ENCODE measurements at places on chromosomes 1 and 21. TPM values are rescaled to one million over a fixed set of nuclear protein-coding genes. Genes with fewer than 3 reads are reported as not detected.

The S100A8 gene
- total RNA-seq, result 95.5 TPM

The NBPF6 gene
- total RNA-seq, result not detected

The OLFML3 gene
- total RNA-seq, result 36.6 TPM

The GBP7 gene
- not detected for total RNA-seq

The FAM163A gene
- not detected for total RNA-seq

The FUCA1 gene
- 22.6 TPM for total RNA-seq

The KCNQ4 gene
- 0.71 TPM for total RNA-seq

DNA sequence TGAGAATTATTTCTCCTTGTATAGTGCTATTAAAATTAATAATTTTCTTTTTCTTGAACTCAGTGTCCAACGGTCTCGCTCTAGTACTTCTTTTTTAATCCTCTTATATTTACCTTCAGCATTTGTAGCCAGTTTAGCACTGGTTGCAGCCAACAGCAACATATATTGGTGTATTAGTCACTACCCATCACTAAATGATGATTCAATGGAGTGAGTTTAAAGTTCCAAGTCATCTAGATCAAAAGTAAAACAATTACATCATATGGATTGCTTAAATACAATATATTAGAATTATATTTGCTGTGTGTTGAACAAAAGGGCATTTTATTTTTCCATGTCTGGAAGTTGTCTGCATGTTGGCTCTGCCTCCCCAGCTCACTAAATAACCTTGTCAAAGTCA is 591.8 kb downstream of the ADGRL2 start:
- H3K27me3 ChIP-seq, result no peaks in the 10 kb centered on the region
- no peak for DNase-seq
- H3K4me3 ChIP-seq, result no peak overlapping the region
- no peaks in the 10 kb centered on the region for H3K36me3 ChIP-seq

GRCh38 chr21:26553898-26554297 is 19.2 kb downstream of the CYYR1 start:
- no peak for DNase-seq
- H3K27ac ChIP-seq, result no peak overlapping the region
- no peak overlapping the region for H3K4me3 ChIP-seq
- no peaks in the 10 kb centered on the region for H3K27me3 ChIP-seq
- H3K4me1 ChIP-seq, result no peaks in the 10 kb centered on the region

GRCh38 chr21:45220071-45220481 is 67.6 kb downstream of the POFUT2 start:
- no peak overlapping the region for H3K27ac ChIP-seq
- no peak for DNase-seq
- H3K4me3 ChIP-seq, result no peak overlapping the region
- peaks cover 20% of the 10 kb centered on the region for H3K36me3 ChIP-seq
- peaks cover 2% of the 10 kb centered on the region for H3K4me1 ChIP-seq

DNA sequence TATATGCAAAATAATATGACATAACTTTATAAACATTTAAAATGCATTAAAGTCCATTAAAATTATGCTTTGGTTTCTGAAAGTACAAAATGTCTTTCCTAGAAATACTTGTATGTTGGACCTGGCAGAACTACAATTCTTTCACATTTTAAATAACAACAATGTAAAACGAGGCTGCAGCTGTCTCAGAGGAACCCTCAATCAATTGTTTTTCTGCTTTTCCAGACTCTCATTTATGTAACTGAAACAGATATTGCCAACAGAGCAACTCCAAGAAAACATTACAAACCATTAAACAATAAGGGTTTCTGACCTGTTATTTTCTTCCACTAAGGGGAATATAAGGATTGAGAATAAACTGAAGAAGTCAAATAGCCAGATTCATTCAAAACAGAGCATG is 1193.4 kb downstream of the NCAM2 start:
- H3K4me3 ChIP-seq, result no peak overlapping the region
- H3K27me3 ChIP-seq, result no peaks in the 10 kb centered on the region
- H3K36me3 ChIP-seq, result no peaks in the 10 kb centered on the region

DNA sequence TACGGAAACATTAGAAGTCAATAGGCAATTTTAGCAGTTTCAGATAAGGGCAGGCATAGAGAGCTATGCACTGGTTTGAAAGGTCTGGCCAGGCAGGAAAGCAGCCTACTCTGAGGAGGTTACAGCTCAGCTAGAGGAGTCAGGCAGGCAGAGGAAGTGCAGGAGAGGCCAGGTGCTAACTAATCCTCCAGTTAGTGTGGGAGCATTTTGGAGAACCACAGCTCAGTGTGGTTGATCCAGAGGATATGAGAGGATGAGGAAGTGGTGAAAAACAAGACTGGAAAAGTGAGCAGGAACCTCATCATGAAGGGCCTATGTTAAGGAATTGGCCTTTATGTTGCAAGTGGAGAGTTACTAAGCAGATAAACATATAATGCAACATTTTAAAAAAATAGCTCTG is 282.4 kb upstream of the SGIP1 start:
- H3K36me3 ChIP-seq, result no peaks in the 10 kb centered on the region
- H3K27ac ChIP-seq, result no peak overlapping the region
- peaks cover 3% of the 10 kb centered on the region for H3K4me1 ChIP-seq
- H3K4me3 ChIP-seq, result no peak overlapping the region

GRCh38 chr1:100582943-100583342 is 45.0 kb downstream of the GPR88 start:
- H3K4me3 ChIP-seq, result no peak overlapping the region
- no peaks in the 10 kb centered on the region for H3K4me1 ChIP-seq
- no peak overlapping the region for H3K27ac ChIP-seq
- no peaks in the 10 kb centered on the region for H3K27me3 ChIP-seq
- DNase-seq, result no peak

DNA sequence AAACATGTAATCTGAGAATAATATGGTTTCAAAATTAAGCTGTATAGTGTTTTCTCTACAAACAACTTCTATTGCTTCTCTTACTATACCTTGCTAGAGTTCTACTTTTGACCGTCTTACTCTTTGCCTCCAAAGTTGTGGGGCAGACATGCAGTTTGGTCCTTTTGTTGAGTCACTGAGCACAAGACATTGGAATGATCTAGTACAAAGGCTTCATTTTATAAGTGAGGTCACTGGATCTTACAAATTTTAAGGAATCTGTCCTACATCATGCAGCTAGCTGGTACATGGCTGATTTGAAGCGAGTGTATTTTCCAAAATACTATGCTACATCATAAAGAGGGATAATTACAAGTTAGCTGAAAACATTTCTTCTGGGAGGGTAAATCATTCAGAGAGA is 28.8 kb downstream of the OR10J1 start:
- H3K36me3 ChIP-seq, result no peaks in the 10 kb centered on the region
- H3K27me3 ChIP-seq, result no peaks in the 10 kb centered on the region
- no peak for DNase-seq
- no peak overlapping the region for H3K27ac ChIP-seq
- no peak overlapping the region for H3K4me3 ChIP-seq

DNA sequence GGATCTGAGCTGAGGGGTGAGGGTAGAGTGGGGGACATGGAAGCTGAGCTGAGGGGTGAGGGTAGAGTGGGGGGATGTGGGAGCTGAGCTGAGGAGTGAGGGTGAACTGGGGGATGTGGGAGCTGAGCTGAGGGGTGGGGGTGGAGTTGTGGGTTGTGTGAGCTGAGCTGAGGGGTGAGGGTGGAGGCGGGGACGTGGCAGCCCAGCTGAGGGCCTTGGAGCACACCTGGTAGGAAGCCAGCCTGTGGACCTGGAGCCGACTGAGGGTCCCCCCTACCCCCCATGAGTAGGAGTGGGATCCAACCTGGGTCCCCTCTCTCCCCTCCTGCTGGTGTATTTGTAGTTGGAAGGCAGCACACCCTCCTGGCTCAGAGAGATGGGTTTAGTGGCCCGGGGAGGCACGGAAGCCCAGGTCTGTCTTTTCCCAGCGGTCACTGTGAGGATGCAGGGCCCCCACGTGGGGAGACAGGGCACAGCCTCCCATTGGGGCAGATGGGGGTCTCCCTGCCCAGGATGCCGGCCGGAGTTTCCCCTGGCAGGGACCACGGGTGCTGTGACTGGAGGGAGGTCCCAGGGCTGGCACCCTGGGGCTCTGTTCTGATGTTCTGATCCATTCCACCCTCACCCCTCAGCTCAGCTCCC is 13.2 kb upstream of the NPHP4 start:
- no peaks in the 10 kb centered on the region for H3K36me3 ChIP-seq
- no peak overlapping the region for H3K27ac ChIP-seq
- H3K27me3 ChIP-seq, result no peaks in the 10 kb centered on the region
- H3K4me3 ChIP-seq, result no peak overlapping the region
- no peaks in the 10 kb centered on the region for H3K4me1 ChIP-seq
- DNase-seq, result peak; percentile 18

- H3K27me3 ChIP-seq, result no peaks in the 10 kb centered on the region
- DNase-seq, result no peak
- no peak overlapping the region for H3K27ac ChIP-seq
- no peaks in the 10 kb centered on the region for H3K4me1 ChIP-seq
Observed at GRCh38 chr1:241157435-241157834, 199.6 kb downstream of the RGS7 start.

- no peaks in the 10 kb centered on the region for H3K4me1 ChIP-seq
- DNase-seq, result no peak
- no peaks in the 10 kb centered on the region for H3K27me3 ChIP-seq
- no peaks in the 10 kb centered on the region for H3K36me3 ChIP-seq
Observed at GRCh38 chr1:237416924-237417655, 375.1 kb downstream of the RYR2 start.

GRCh38 chr1:75188892-75189291 is 54.7 kb downstream of the LHX8 start:
- H3K27ac ChIP-seq, result no peak overlapping the region
- no peak overlapping the region for H3K4me3 ChIP-seq
- no peak for DNase-seq
- no peaks in the 10 kb centered on the region for H3K36me3 ChIP-seq
- H3K27me3 ChIP-seq, result no peaks in the 10 kb centered on the region

DNA sequence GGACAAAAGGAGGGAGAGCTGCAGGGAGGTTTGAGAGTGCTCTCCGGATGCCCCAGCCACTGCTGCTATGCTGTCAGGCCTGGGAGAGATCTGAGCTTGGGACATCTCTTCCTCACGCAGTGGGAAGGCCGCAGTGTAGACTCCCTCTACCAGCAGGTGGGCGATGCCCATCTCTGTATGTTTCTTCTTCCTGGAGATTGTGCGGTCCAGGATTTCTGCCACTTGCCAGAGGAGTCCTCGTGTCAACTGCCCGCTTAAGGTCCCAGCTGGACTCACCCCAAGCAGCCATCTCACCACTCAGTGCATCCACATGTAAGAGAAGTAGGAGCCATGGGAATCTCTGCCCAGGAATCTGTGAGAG is 10.9 kb downstream of the CPLANE2 start:
- H3K27ac ChIP-seq, result no peak overlapping the region
- no peak for DNase-seq
- peaks cover 8% of the 10 kb centered on the region for H3K27me3 ChIP-seq
- no peaks in the 10 kb centered on the region for H3K36me3 ChIP-seq
- H3K4me3 ChIP-seq, result peak overlapping the region; percentile 31

DNA sequence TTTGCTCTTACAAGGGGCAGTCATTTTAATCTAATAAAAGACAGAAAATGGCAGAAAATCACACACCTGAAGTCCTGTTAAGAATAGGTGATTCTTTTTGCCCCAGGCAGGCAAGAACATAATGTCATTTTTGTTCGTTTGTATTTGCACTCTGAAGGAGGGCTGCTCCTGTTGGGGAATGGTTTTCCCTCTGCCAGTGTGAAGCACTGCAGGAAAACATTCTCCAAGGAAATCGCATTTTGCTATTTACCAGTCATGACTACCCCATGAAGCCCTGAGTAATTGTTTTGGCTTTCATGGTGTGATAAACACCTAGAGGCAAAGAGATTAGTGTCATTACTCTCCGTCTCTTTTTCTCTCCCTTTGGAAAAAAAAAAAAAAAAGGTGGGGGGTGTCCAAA is 345.5 kb downstream of the NTNG1 start:
- H3K36me3 ChIP-seq, result no peaks in the 10 kb centered on the region
- no peak overlapping the region for H3K27ac ChIP-seq
- H3K4me1 ChIP-seq, result no peaks in the 10 kb centered on the region
- H3K27me3 ChIP-seq, result no peaks in the 10 kb centered on the region
- H3K4me3 ChIP-seq, result no peak overlapping the region
- no peak for DNase-seq

- DNase-seq, result no peak
- no peaks in the 10 kb centered on the region for H3K4me1 ChIP-seq
- no peak overlapping the region for H3K4me3 ChIP-seq
- no peaks in the 10 kb centered on the region for H3K36me3 ChIP-seq
Observed at GRCh38 chr1:48196237-48196636, 26.3 kb upstream of the SLC5A9 start.

GRCh38 chr1:229815076-229815475 is 189.0 kb downstream of the URB2 start:
- H3K27ac ChIP-seq, result no peak overlapping the region
- H3K36me3 ChIP-seq, result no peaks in the 10 kb centered on the region
- DNase-seq, result no peak
- no peak overlapping the region for H3K4me3 ChIP-seq
- H3K4me1 ChIP-seq, result peaks cover 3% of the 10 kb centered on the region

DNA sequence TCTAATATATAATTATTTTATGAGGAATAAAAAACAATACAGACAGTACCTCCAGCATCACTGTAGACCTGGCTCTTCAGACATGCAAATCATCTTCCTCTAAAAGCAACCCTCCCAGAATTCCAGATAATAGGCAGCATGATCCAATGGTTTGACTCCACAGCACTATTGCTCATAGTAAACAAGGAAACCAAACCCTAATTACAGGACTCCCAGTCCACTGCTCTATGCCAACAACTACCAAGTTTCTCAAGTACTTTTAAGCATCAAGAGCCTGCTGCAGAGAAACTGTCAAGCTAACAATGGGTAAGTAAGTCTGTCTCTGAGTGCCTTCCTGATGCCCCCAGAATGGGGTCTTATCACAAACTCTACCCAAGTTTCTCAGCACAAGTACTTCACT is 57.2 kb downstream of the EYA3 start:
- no peak overlapping the region for H3K4me3 ChIP-seq
- peaks cover 15% of the 10 kb centered on the region for H3K4me1 ChIP-seq
- no peaks in the 10 kb centered on the region for H3K27me3 ChIP-seq
- DNase-seq, result no peak
- H3K36me3 ChIP-seq, result peaks cover 18% of the 10 kb centered on the region
- peak overlapping the region; percentile 58 for H3K27ac ChIP-seq

DNA sequence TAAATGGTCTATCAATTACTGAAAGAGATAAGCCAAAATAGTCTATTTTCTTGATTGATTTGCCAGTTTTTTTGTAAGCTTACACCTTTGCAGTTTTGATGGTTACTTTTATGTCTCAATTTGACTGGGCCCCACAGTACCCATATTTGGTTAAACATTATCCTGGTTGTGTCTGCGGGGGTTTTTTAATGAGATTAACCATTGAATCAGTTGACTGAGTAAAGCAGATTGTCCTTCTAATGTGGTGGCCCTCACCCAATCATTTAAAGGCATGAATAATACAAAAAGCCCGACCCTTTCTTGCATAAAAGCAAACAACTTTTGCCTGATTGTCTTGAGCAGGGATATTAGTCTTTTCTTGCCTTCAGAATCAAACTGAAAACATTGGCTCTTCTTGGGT is 650.0 kb upstream of the RGS18 start:
- no peak overlapping the region for H3K4me3 ChIP-seq
- H3K4me1 ChIP-seq, result no peaks in the 10 kb centered on the region
- no peaks in the 10 kb centered on the region for H3K36me3 ChIP-seq
- no peaks in the 10 kb centered on the region for H3K27me3 ChIP-seq
- no peak for DNase-seq

GRCh38 chr1:12528021-12528852 is 89.8 kb downstream of the DHRS3 start:
- peak overlapping the region; percentile 79 for H3K27ac ChIP-seq
- no peaks in the 10 kb centered on the region for H3K36me3 ChIP-seq
- peaks cover 45% of the 10 kb centered on the region for H3K4me1 ChIP-seq
- peak; percentile 93 for DNase-seq
- H3K27me3 ChIP-seq, result no peaks in the 10 kb centered on the region
- no peak overlapping the region for H3K4me3 ChIP-seq

Measured in upper lobe of left lung (tissue), 6 donors.